ENCODE measurements at places on chromosomes 1 and 21.

DNA sequence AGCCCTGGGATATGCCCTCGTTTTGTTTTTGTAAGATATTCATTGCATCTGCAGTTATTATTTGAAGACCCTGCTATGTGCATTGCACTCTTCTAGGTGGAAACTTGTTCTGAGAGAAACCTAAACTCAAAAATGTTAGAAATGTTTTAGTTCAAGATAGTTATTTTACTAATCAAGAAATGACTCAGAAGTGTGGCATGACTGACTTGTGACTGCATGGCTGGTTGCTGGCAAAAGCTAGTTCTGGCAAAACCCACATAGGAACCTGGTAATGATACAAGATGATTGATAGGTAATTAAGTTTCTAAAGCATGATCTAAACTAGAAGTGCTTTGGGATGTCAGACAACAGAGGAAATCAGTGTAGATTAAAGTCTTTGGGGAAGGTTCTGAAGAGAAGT is 33.8 kb upstream of the NFASC start:
- no peaks in the 10 kb centered on the region for H3K4me1 ChIP-seq
- no peak overlapping the region for H3K27ac ChIP-seq
- H3K4me3 ChIP-seq = no peak overlapping the region
- DNase-seq = no peak
- H3K27me3 ChIP-seq = no peaks in the 10 kb centered on the region

GRCh38 chr1:201999625-202000238 is 10.7 kb upstream of the ELF3 start:
- no peaks in the 10 kb centered on the region for H3K27me3 ChIP-seq
- H3K4me3 ChIP-seq = no peak overlapping the region
- no peak for DNase-seq
- no peak overlapping the region for H3K27ac ChIP-seq
- H3K4me1 ChIP-seq = no peaks in the 10 kb centered on the region

GRCh38 chr21:39422527-39423241 is 22.9 kb downstream of the LCA5L start:
- H3K4me1 ChIP-seq = no peaks in the 10 kb centered on the region
- DNase-seq = no peak
- H3K36me3 ChIP-seq = no peaks in the 10 kb centered on the region
- H3K4me3 ChIP-seq = no peak overlapping the region
- H3K27ac ChIP-seq = no peak overlapping the region

DNA sequence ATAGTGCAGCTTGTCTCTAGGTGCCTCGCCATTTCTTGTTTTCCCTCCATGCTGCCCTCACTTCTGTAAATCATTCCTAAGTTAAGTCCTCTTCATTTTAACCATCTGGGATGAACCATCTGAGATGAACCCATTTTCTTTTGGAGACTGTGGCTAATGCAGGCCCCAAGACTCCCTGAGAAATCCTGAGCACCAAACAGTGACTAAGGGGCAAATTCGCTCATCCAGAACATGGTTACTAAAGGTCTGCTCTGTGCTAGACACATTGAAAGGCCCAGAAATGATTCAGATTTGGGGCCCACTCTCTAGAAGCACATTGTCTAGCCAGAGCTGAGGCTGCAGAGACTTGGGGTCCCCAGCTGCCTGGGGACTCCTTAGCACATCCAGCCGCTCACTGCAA is 151.9 kb upstream of the CTTNBP2NL start:
- no peaks in the 10 kb centered on the region for H3K4me1 ChIP-seq
- H3K4me3 ChIP-seq = no peak overlapping the region
- H3K36me3 ChIP-seq = no peaks in the 10 kb centered on the region
- H3K27me3 ChIP-seq = no peaks in the 10 kb centered on the region

GRCh38 chr1:18458133-18459092 is 22.3 kb upstream of the KLHDC7A start:
- H3K4me3 ChIP-seq = no peak overlapping the region
- no peaks in the 10 kb centered on the region for H3K27me3 ChIP-seq
- no peak for DNase-seq
- no peaks in the 10 kb centered on the region for H3K36me3 ChIP-seq

DNA sequence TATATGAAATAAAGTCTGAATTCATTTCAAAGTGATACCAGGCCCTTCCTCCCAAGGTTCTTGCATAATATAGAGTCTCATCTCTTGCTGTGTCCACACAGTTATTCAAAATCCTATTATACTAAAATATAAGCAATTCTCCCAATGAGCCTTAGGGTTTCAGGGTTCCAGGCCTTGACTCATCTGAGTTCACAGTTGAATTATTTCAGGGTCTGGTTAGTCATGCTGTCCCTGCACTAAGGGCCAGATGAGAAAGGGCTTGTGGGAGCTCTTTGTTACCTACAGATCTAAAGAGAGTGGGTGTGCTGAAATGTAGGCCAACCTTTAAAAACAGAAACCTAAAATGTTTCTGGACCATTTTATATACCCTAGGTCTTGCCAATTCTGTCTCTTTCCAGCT is 337.5 kb upstream of the LRRC7 start:
- H3K36me3 ChIP-seq = no peaks in the 10 kb centered on the region
- no peak overlapping the region for H3K27ac ChIP-seq
- H3K27me3 ChIP-seq = no peaks in the 10 kb centered on the region
- no peak for DNase-seq

GRCh38 chr1:6784560-6785317 is 515 bp upstream of the CAMTA1 start:
- H3K27ac ChIP-seq = peak overlapping the region; percentile 96
- H3K4me3 ChIP-seq = no peak overlapping the region
- peaks cover 31% of the 10 kb centered on the region for H3K4me1 ChIP-seq
- no peaks in the 10 kb centered on the region for H3K36me3 ChIP-seq

- DNase-seq = peak; percentile 24
- no peak overlapping the region for H3K4me3 ChIP-seq
- no peaks in the 10 kb centered on the region for H3K4me1 ChIP-seq
Measured at GRCh38 chr1:228340686-228341449, 65.8 kb downstream of the TRIM11 start.

- DNase-seq = no peak
- H3K4me3 ChIP-seq = no peak overlapping the region
Measured at GRCh38 chr1:29658688-29659087, 422.4 kb downstream of the PTPRU start.

DNA sequence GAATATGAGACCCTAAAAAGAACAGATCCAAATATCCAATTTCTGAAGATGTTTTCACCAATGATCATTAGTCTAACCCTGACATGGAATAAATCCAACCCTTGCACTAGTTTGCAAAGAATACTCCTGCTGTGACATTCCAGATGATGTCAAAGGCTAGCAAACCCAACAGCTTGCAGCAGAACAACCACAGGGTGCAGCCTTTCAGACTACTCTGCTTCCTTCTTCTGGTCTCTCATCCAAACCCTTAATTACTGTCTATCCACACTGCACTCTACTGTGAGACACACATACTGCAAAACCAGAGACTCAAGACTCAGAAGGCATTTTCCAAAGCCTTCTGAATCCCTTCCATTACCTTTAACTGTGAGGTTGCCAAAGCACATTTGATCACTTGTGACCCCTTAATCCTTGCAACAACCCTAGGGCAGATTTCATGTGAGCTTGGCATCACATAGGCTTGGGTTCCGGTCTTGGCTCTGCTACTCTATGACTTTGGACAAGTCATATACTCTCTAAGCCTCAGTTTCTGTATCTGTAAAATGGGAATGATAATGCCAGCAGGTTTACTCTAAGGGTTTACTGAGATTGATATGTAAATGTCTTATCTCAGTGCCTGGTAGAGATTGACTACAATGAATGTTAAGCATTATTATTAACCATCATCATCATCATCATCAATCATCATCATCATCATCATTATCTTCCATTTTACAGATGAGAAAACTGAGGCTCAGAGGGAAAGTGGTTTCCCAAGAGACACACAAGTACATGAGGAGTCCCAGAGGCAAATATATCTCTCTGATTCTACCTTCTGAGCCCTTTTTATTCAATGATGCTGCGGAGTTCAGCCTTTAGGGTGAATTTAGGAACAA is 94.5 kb downstream of the SYF2 start:
- no peaks in the 10 kb centered on the region for H3K36me3 ChIP-seq
- no peak overlapping the region for H3K4me3 ChIP-seq
- no peaks in the 10 kb centered on the region for H3K4me1 ChIP-seq
- no peak overlapping the region for H3K27ac ChIP-seq
- DNase-seq = no peak
- H3K27me3 ChIP-seq = no peaks in the 10 kb centered on the region

DNA sequence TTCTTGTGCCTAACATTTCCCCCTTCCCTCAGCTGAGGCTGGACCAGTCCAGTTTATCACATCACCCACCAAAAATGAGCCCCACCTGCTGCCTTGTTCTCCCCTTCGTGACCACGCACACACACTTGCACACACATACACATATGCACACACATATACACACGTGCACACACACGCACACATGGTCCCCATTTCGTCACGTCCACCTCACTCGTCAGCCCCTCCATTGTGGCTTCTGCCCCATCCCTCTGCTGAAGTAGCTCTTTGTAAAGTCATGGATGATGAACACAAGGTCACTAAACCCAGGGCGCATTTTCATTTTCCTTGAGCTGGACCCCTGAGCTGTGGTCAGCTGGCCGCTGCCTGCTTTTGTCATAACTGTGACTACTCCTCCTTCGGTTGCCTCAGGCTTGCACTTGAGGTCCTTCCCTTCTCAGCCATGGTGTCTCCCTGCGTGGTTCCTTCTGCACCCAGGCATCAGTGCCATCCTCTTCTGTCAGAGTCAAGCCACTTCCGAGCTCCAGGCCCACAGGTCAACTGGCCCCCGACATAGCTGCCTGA is 93.8 kb downstream of the SYT2 start:
- no peak overlapping the region for H3K4me3 ChIP-seq
- no peaks in the 10 kb centered on the region for H3K36me3 ChIP-seq
- H3K27ac ChIP-seq = no peak overlapping the region
- peaks cover 6% of the 10 kb centered on the region for H3K4me1 ChIP-seq
- no peak for DNase-seq
- H3K27me3 ChIP-seq = no peaks in the 10 kb centered on the region

GRCh38 chr21:17903029-17903806 is 84.1 kb upstream of the C21orf91 start:
- H3K4me3 ChIP-seq = no peak overlapping the region
- H3K27me3 ChIP-seq = no peaks in the 10 kb centered on the region
- no peak overlapping the region for H3K27ac ChIP-seq
- no peaks in the 10 kb centered on the region for H3K4me1 ChIP-seq

GRCh38 chr1:223775054-223775453 is 62.7 kb downstream of the CAPN2 start:
- H3K27ac ChIP-seq = peak overlapping the region; percentile 72
- H3K4me3 ChIP-seq = no peak overlapping the region
- no peaks in the 10 kb centered on the region for H3K27me3 ChIP-seq
- no peaks in the 10 kb centered on the region for H3K36me3 ChIP-seq
- peaks cover 30% of the 10 kb centered on the region for H3K4me1 ChIP-seq

- H3K27ac ChIP-seq = no peak overlapping the region
- H3K27me3 ChIP-seq = no peaks in the 10 kb centered on the region
- no peak for DNase-seq
- H3K36me3 ChIP-seq = no peaks in the 10 kb centered on the region
Measured at GRCh38 chr1:206702260-206702659, 17.6 kb downstream of the MAPKAPK2 start.

DNA sequence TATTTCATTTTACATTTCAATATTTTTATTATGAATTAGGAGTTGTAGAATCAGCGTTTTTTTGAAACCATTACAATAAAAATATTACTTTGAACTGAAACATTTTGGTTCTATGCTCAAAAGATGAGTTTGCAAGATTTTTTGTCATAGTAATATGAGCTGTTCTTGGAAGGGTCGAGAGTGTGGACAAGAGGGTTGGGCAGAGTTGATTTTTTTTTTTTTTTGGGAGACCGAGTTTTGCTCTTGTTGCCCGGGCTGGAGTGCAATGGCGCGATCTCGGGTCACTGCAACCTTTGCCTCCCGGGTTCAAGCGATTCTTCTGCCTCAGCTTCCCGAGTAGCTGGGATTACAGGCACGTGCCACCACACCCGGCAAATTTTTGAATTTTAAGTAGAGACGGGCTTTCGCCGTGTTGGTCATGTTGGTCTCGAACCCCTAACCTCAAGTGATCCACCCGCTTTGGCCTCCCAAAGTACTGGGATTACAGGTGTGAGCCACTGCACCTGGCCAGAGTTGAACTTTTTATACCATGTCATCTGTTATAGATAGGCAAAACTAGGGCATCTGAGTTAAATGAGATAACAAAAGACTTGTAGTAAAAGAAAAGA is 3.3 kb downstream of the CACYBP start:
- H3K36me3 ChIP-seq = peaks cover 12% of the 10 kb centered on the region
- H3K4me1 ChIP-seq = peaks cover 5% of the 10 kb centered on the region
- no peak overlapping the region for H3K27ac ChIP-seq
- no peak for DNase-seq

DNA sequence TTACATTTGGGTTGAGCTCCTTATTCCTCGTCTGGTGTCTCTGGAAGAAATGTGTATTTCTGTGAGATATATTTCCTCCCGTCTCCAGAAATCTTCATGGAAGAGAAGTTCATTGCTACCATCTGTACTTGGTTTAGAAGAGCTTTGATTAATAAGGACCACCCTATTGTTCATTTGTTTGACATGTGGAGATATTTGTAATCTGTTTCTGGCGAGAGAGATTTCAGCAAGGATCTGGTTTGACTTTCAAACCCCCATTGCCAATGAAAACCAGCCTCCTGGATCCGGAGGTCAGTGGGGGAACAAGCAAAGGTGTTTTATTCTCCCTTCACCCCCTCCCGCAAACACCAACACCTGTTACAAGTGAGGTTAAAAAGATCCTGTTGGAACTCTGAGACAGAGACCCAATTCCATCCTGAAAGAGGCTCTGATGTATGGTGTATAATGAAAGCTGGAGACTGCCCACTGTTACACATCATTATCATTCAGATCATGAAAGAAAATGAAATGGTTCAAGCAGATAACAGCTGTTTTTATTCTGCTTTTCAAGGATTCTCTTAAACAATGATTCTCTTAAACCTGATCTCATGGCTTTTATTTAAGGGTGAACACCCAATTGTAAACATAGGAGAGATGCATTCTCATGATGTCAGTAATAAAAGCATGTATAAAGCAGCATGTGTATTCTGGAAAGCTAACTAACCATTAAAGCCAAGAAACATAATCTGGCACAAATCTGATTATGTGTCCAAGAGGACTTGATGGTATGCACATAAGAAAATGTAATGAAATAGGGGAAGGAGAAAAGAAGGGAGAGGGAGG is 393.5 kb upstream of the ADGRL2 start:
- no peaks in the 10 kb centered on the region for H3K4me1 ChIP-seq
- no peak overlapping the region for H3K27ac ChIP-seq
- no peaks in the 10 kb centered on the region for H3K36me3 ChIP-seq
- H3K4me3 ChIP-seq = no peak overlapping the region
- no peaks in the 10 kb centered on the region for H3K27me3 ChIP-seq
- DNase-seq = no peak

- no peak for DNase-seq
- no peak overlapping the region for H3K27ac ChIP-seq
- no peaks in the 10 kb centered on the region for H3K27me3 ChIP-seq
- no peaks in the 10 kb centered on the region for H3K36me3 ChIP-seq
- no peak overlapping the region for H3K4me3 ChIP-seq
Measured at GRCh38 chr1:31961536-31961935, 23.4 kb upstream of the PTP4A2 start.

DNA sequence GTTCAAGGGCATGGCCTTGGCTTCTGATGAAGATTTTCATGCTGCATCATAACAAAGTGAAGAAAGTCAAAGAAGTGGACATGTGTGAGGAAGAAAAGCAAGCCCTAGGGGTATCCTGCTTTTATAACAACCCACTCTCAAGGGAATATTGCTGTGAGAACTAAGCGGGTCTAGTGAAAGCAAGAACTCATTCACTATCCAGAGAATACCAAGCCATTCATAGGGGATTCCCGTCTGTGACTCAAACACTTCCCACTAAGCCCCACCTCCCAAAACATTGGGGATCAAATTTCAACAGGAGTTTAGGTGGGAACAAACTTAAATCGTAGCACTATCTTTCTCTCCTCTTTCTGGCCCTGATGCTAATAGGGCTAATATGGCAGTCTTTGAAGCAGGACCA is 98.5 kb upstream of the CTTNBP2NL start:
- no peaks in the 10 kb centered on the region for H3K27me3 ChIP-seq
- H3K36me3 ChIP-seq = no peaks in the 10 kb centered on the region
- H3K4me3 ChIP-seq = no peak overlapping the region
- H3K27ac ChIP-seq = no peak overlapping the region
- no peaks in the 10 kb centered on the region for H3K4me1 ChIP-seq
